ENCODE measurements at places on chromosomes 12 and 14. TPM values are rescaled to one million over a fixed set of nuclear protein-coding genes. Genes with fewer than 3 reads are reported as not detected.

Gene NTF3
- total RNA-seq = 3.5 TPM

Gene COCH
- total RNA-seq = 1.6 TPM

Gene CD163L1
- 7.0 TPM for total RNA-seq

Gene NRIP2
- 11.7 TPM for total RNA-seq

Gene HOXC12
- total RNA-seq = not detected

Gene PPFIBP1
- 175 TPM for total RNA-seq
